ENCODE measurements at places on chromosomes 4 and X.

- DNase-seq = no peak
Measured at GRCh38 chr4:8351931-8352367, 82.4 kb downstream of the HTRA3 start.

- no peak for DNase-seq
Measured at GRCh38 chrX:39253551-39253950, 452.3 kb downstream of the MID1IP1 start.

GRCh38 chr4:149158817-149159216 lies 656.8 kb downstream of the IQCM start:
- no peak for DNase-seq

GRCh38 chr4:10738826-10739489 lies 54.4 kb upstream of the CLNK start:
- no peak for DNase-seq

DNA sequence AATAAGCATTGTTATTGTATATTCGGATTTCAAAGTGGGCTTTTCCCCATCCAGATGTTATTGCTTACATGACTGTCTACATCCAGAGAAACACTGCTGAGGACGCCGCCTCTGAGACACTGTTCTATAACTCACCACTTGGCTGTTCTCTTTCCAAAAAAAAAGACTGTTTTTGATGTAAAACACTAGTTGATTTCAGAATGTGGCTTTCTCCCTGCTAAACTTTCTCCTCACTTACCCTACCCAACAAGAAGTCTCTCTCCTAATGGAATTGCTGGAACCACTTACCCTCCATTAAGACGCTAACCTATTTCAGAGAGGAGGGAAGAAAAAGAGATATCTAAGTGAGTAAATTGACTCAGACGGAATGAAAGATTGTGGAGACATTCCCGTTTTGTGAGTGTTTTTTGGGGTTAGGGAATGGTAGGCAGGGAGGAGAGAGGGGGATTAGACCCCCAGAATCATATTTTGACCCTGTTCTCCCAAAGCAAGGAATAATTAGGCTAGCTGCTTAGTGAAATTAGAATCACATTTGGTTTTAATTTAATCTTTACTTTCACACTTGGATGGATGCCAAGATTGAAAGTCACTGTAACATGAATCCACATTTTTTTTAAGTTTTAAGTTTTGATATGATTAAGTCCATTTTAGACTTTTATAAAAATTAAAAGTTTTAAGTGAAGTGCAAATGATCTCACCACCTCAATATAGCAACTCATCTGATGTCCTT lies 174.9 kb downstream of the CHIC2 start:
- no peak for DNase-seq
